ENCODE measurements at places on chromosomes 4 and X.

GRCh38 chr4:167397586-167397985 is 163.3 kb upstream of the SPOCK3 start:
- DNase-seq: no peak

DNA sequence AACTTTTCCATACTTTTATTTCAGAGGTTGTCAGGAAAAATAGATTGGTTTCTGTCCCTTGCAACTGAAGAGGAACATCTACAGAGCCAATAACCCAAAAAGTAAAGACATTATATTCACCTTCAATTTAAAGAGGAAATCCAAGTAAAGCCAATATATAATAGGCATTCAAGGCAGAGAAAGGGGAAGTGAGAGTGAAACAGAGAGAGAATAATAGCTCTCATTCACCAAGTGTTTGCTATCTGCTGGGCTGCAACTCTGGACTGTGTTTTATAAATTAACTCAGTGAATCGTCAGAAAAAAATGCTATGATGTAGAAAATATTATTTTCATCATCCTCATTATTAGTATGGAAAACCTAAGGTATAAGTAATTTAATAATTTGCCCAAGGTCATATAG is 448.5 kb downstream of the TRAM1L1 start:
- no peak for DNase-seq

DNA sequence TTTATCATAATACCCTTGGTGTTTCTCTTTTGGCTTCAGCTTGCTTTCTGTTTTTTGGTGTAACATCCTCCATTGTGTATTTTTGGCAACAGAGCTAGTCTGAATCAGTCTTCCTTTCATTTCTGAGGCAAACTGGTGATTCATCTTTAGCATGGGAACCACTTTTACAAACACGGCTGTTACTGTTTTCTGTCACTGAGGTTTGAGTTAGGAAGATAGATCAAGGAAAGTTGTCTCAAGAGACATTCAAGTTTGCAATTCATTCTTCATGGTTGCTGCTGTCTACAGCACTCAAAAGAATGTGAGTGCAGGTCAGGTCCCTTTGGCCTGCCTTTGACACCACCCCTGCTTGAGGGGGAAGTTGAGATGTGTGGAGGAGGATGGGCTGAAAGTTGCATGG is 36.3 kb downstream of the IL21 start:
- DNase-seq: no peak

DNA sequence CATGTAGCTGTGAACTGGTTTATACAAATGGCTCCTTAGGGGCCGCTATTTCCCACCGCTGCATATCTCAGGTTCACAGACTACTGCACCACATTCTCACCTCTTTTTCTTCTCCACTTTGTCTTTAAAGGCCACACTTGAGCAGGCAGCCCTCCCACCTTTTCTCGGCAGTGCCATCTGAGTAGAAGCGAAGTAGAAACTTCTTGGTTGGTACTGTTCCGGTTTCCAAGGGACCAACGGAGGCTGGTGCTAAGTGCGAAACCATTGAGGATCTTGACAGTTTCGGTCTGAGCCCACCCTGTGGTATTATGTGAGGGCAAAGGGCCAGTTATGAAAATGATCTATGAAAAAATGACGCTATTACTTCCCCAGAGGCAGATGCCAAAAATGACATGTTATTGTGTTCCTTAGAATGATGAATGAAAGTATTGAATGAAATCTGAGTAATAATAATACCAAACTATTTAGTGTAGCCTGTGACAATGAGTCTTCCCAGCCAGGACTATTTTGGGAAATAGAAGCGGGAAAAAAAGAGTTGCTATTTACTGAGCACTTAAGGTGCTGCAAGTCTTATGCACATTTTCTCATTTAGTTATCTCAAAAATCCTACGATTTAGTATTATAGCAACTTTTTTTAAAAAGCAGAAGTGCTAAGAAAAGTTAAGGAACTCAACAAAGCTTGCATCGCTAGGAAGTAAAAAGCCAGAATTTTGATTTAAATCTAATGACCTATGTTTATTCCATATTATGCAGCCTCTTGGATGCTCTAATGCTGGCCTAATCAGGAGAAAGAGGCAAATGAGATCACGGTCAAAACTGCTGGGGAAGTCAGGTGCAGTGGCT is 29.6 kb upstream of the CHRNA9 start:
- no peak for DNase-seq
